ENCODE measurements at places on chromosomes 5 and 9.

- no peak for DNase-seq
These were observed 286.4 kb downstream of the EBF1 start for GRCh38 chr5:158813275-158813674.

- no peak for DNase-seq
These were observed 143.4 kb downstream of the MTRR start for GRCh38 chr5:8012131-8012977.

- DNase-seq: no peak
These were observed 62.5 kb downstream of the GNAQ start for GRCh38 chr9:77969083-77969482.

- DNase-seq: no peak
These were observed 11.1 kb downstream of the MED27 start for GRCh38 chr9:132068605-132069004.

DNA sequence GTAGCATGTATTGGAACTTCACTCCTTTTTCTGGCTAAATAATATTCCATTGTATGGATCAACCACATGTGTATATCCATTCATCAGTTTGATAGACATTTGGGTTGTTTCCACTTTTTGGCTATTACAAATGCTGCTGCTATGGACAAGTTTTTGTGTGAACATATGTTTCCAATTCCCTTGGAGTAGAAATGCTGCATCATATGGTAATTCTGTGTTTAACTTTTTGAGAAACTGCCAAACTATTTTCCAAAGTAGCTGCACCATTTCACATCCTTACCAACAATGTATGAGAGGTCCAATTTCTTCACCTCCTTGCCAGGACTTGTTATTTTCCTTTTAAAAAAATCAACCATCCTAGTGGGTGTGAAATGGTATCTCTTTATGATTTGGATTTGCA lies 8.4 kb downstream of the FRRS1L start:
- no peak for DNase-seq

- DNase-seq: no peak
These were observed 65.2 kb downstream of the SREK1 start for GRCh38 chr5:66209350-66209749.

Measured in stimulated activated CD8-positive, alpha-beta memory T cell treated with anti-CD3 and anti-CD28 coated beads, Interleukin-4, amount 100 ng/mL, for 1 hour (primary cell).